ENCODE measurements at places on chromosomes 2 and 18. TPM values are rescaled to one million over a fixed set of nuclear protein-coding genes. Genes with fewer than 3 reads are reported as not detected.

The WDR12 gene
- 20.0 TPM for polyA plus RNA-seq

The EGR4 gene
- not detected for polyA plus RNA-seq

The PLGLB1 gene
- polyA plus RNA-seq: 0.79 TPM

The RAX gene
- not detected for polyA plus RNA-seq

The UGT1A6 gene
- not detected for polyA plus RNA-seq

The GRHL1 gene
- polyA plus RNA-seq: 0.14 TPM

The GPR35 gene
- polyA plus RNA-seq: 0.71 TPM

The POTEJ gene
- polyA plus RNA-seq: not detected

The CPO gene
- not detected for polyA plus RNA-seq

The SERPINB2 gene
- polyA plus RNA-seq: not detected

The NOTO gene
- polyA plus RNA-seq: not detected

The NTSR2 gene
- not detected for polyA plus RNA-seq

The FBLN7 gene
- 41.2 TPM for polyA plus RNA-seq

The KANSL1L gene
- polyA plus RNA-seq: 0.62 TPM

The RPRM gene
- 0.97 TPM for polyA plus RNA-seq

The CHRNA1 gene
- 1.8 TPM for polyA plus RNA-seq

The ABCB11 gene
- polyA plus RNA-seq: not detected

The MALT1 gene
- 64.4 TPM for polyA plus RNA-seq

The PARD6G gene
- 0.13 TPM for polyA plus RNA-seq

The ZNF804A gene
- not detected for polyA plus RNA-seq

The TEKT4 gene
- not detected for polyA plus RNA-seq

The COLEC11 gene
- 0.30 TPM for polyA plus RNA-seq

The INPP5D gene
- 29.6 TPM for polyA plus RNA-seq

The GREB1L gene
- 0.16 TPM for polyA plus RNA-seq

The FOXI3 gene
- polyA plus RNA-seq: not detected

The SCTR gene
- polyA plus RNA-seq: not detected

The ALPI gene
- polyA plus RNA-seq: not detected

The ERMN gene
- 0.13 TPM for polyA plus RNA-seq

The HOXD8 gene
- polyA plus RNA-seq: not detected

The POMC gene
- polyA plus RNA-seq: 4.3 TPM

The ONECUT2 gene
- not detected for polyA plus RNA-seq

The NR4A2 gene
- polyA plus RNA-seq: 9.4 TPM

The GCG gene
- not detected for polyA plus RNA-seq

The EN1 gene
- not detected for polyA plus RNA-seq

The ASB18 gene
- not detected for polyA plus RNA-seq

The GYPC gene
- polyA plus RNA-seq: 165 TPM

The RND3 gene
- not detected for polyA plus RNA-seq
